Stimulated activated naive CD8-positive, alpha-beta T cell treated with anti-CD3 and anti-CD28 coated beads, Interleukin-15, Interleukin-2, amounts not matched to agents 100 U/mL and 50 U/mL, for 24 hours (primary cell): ENCODE measurements at places on chromosomes 7 and 10.
A peak's percentile ranks its signal among the peaks of the same experiment; 100 is the strongest.

DNA sequence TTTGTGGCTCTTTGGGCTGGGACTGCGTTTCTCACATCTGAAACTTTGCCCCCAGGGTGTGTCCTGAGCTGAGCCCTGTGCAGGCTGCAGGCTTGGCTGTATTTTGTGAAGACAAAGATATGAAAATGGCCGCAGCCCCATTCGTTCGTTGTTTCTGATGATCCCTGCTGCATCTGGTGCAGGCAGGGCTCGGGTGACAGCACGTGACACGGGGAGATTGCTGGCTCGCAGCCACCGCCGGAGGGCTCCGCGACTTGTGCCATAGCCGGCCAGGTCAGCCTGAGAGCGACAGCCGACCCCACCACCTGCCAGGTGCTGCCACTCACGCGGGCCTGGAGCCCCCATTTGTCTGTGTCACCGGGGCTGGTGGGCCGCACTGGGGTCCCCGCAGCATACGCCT is 81.3 kb downstream of the ZRANB1 start:
- DNase-seq: no peak

- no peak for DNase-seq
Observed at GRCh38 chr10:11146402-11147171, 128.9 kb downstream of the CELF2 start.

DNA sequence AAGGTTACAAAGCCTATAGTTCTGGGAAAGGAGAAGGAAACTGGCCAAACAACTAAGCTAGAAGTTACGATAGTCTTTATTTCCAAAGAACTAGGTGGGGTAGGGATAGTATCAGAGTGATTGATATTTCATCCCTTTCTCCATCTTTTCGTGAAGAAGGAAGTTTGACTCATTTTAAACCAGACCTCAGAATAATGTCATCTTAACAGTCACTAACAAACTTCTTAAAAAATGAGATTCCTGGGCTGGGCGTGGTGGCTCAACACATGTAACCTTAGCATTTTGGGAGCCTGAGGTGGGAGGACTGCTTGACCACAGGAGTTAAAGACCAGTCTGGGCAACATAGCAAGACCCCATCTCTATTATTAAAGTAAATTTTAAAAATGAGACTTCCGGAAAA is 69.4 kb downstream of the ARL4A start:
- no peak for DNase-seq

- no peak for DNase-seq
Observed at GRCh38 chr7:14761510-14762296, 140.8 kb downstream of the DGKB start.

DNA sequence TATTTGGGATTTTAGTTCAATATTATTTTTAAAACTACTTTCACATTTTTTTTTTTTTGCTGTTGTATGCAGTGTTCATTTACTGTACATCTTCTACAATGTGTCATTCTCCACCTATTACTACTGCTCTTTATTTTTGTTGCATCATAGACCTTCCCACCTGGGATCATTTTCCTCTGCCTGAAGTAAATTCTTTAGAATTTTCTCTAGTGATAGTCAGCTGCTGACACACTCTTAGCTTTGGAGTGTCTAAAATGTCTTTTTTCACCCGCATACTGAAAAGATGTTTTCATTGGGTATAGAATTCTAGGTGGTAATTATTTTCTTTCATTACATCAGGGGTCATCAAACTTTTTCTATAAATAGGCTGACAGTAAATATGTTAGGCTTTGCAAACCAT is 30.5 kb downstream of the CFAP43 start:
- no peak for DNase-seq

DNA sequence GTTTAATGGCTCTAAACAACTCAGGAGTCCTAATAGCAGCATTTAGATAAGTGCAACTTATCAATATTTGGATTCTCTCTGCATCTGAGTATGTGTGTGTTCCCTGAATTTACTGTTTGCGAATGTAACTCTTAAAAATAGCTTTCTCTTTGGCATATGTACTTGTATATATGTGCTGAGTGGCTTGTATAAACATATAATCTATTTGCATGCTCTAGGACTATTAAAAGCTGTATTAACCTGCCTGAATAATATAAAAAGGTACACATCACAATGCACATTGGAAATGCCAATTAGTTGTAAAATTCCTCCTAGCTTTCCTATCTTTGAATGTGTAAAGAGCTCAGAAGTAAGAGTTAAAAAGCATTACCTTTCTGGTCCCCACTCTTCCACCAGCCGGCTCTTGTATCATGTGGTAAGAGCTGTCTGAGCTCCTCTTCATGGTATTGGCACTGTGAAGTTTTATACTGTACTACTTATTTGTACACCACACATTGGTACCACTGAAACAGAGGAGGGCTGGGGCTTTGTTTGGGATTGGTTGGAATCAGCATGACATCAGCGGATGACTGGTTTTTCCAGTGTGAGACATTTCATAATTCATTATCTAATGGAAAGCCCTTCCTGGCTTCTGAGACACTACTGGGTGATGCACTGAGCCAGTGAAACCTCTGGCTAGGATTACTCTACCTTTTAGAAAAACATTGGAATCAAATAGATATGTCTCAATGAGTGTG is at the start of gene INHBA:
INHBA (minus strand) TSS at position 456 of the 737 bp plus-strand sequence. CDS start 2,716 bp downstream, outside the sequence.
- no peak for DNase-seq

DNA sequence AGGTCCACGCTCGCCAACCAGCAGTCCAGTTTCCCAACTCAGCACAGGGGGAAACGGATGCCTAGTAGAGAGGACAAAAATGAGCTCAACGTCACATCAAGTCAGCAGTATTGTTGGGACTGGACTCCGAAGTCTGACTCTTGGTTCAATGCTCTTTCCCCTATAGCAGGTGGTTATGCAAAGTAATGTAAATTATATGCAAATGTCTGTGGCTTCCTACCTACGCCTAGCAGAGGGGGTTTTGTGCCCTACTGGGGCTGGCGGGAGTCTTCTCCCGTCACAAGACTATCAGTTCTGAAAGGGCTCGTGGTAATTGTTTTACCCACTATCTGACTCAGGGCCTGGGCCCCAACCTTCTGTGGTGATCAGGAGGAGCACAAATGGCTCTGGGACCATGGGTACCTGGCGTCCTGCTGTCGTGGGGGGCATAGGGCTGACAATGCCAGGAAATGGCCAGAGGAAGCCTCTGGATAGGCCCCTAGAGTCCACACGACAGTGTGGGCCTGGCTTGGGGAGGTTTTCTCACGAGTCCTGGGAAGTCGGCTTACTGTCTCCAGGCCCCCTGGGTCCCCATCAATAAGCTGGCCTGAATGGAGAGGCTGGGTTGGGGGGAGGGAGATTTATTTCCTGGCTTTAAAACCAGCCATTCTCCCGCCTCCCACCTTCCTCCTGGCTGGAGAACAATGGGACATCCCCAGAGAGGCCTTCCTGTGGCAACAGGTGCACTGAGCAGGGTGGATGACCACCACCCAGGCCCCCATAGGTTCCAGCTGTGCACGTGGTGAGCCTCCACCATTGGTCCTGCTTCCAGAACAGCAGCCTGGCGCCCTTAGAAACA is 41.8 kb downstream of the UNC5B start:
- no peak for DNase-seq

DNA sequence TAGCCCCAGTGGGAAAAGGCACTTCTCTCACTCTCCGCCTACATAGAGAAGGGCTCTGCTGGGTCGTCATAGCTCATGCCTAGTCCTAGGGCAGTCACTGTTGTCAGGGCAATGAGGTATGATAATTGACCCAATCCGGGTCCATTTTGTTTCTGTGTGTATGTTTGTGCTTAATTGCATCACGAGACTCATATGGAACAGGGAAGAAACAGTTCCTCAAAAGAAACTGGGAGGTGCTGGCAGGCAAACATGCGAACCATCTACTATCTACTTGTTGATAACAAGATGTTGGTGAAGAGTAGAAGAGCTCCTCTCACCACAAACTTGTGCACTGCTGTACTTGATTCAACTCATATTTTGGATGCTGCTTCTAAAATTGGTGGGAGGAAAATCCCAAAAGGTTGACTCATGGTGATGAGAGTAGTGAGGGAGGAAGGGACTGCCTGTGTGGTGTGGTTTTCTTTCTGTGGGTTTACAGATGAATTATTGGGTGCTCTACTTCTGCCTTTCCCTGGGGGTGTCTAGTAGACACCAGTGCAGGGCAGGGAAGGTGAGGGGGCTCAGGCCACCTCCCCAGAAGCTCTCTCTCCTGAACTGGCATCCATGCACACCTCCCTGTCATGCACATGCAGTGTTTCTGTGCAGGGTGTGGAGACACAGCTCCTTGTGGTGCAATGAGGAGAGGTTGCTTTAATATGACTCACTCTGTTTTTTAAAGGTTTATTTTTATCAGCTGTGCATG is 29.4 kb downstream of the LSMEM1 start:
- peak; percentile 12 for DNase-seq
